Dorsolateral prefrontal cortex (tissue), 122 donors: ENCODE measurements at places on chromosomes 16 and 17.

- DNase-seq, result no peak
These were observed 5.4 kb upstream of the SLC5A2 start for GRCh38 chr16:31477220-31478216.

DNA sequence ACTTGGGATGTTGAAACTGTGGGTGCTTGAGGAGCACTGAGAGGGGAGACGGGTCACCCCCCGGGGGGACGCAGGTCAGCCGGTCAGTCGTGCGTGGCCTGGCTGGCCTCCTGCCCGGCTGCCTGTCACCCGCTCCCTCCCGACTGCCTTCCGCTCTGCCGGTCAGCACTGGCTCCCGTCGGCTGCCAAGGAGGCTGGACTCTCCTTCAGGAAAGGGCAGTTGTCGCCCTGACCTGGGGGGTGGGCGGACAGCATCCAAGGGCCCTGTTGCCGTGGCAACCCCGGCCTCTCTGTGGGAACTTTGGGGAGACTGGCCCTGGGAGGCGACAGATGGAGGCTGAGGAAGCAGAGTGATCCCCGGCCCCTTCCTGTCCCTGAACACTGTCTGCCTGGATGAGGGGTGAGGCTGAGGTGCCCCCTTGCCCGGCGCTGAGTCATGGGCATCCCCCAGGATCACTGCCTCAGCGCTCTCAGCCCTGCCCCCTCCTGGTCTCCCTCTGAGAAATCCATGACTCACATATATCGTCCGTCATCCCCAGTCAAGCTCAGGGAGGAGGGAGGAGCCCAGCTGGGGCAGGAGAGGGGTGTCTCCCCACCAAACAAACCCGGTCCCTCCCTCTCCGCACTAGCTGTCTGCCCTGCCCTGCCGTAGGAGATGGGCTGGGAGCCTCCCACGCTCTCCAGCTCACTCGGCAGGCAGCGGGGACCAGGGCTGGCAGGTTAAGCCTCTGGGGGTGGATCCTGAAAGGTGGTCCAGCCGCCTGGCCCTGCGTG lies at the start of gene ADGRG1:
Gene ADGRG1, plus strand, starts transcription at position 623 of the 774 bp plus-strand sequence. CDS start 21,658 bp downstream, outside the sequence.
- DNase-seq, result peak; percentile 75

- peak; percentile 50 for DNase-seq
These were observed 1.1 kb upstream of the AKTIP start for GRCh38 chr16:53503991-53504663.

DNA sequence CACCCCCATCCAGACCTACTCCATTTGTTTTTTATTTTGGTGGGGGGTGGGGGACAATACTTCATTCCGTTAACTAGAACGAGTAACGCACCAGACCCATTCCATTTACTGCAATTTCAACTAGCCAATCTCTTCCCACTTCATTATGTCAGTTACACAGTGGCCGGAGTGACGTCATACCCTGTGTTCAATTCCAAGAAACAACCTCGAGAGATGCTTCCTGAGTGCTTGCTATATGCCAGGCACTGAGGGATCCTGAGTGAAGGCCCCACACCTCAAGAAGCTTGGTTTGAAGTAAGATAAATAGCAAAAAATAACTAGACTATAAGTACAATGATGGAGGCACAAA lies 9.1 kb upstream of the SIAH1 start:
- peak; percentile 50 for DNase-seq
